ENCODE measurements at places on chromosomes 13 and 19.
A peak's percentile ranks its signal among the peaks of the same experiment; 100 is the strongest.

- H3K4me3 ChIP-seq = no peak overlapping the region
- H3K36me3 ChIP-seq = no peaks in the 10 kb centered on the region
- no peak overlapping the region for H3K27ac ChIP-seq
- no peaks in the 10 kb centered on the region for H3K27me3 ChIP-seq
These were observed 71.3 kb downstream of the KLF12 start for GRCh38 chr13:74062933-74063332.

- H3K4me1 ChIP-seq = no peaks in the 10 kb centered on the region
- H3K4me3 ChIP-seq = no peak overlapping the region
- no peak for DNase-seq
- H3K27me3 ChIP-seq = no peaks in the 10 kb centered on the region
These were observed 14.4 kb upstream of the CYP2B6 start for GRCh38 chr19:40976724-40977123.

GRCh38 chr19:38323291-38323690 is 3.6 kb downstream of the KCNK6 start:
- H3K36me3 ChIP-seq = no peaks in the 10 kb centered on the region
- no peak overlapping the region for H3K27ac ChIP-seq
- H3K27me3 ChIP-seq = no peaks in the 10 kb centered on the region
- DNase-seq = no peak
- peaks cover 13% of the 10 kb centered on the region for H3K4me1 ChIP-seq

- no peaks in the 10 kb centered on the region for H3K36me3 ChIP-seq
- H3K4me1 ChIP-seq = no peaks in the 10 kb centered on the region
- no peak for DNase-seq
These were observed 164.9 kb downstream of the DLEU7 start for GRCh38 chr13:50678464-50679162.

DNA sequence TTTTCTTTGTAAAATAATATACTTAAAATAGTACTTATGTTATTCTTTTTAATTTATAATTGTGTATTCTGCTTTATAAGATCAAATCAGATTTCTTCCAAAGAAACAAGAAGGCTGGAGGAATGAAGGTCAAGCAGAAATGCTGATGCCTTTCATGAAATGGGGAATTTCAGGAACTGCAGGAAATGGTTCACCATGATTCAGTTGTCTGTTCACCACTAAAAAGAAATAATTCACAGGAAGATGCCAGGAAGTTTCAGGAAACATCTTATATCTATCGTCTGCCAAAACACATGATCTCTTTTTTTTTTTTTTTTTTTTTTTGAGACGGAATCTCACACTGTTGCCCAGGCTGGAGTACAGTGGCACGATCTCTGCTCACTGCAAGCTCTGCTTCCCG is 15.7 kb upstream of the SCEL start:
- H3K27me3 ChIP-seq = no peaks in the 10 kb centered on the region
- no peak overlapping the region for H3K27ac ChIP-seq
- no peak overlapping the region for H3K4me3 ChIP-seq
- H3K36me3 ChIP-seq = no peaks in the 10 kb centered on the region
- H3K4me1 ChIP-seq = no peaks in the 10 kb centered on the region

DNA sequence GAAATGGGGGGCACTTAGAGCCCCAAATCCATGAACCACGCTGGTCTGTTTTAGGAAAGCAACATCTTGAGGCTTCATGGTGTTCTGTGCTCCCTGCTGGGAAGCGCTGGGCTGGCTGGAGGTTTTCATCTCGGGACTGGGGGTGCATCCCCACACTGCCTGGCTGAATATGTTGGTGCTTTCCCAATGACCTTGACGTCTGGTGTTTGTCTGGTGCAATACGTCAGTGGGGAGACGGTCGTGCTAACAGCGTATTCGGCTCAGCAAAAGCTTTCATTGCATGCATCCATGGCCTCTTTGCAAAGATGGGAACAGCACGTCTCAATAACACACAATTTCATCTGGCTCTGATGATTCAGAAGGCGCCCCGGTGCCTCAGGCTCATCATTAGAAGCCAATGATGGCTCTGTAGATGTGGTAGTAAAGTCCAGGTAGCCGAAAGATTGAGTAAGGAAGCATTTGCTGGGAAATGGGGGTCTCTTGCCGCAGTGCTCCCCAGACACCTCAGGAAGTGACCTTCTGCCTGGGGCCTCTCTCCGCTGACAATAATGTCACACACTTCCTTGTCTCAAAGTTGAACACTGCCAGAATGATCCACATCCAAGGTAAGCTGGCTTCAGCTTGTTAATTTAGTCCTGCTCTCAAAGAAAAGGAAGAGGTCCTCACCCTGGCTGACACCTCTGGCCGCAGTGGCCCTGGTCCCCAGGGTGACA is 97.7 kb downstream of the ING1 start:
- no peak for DNase-seq
- no peak overlapping the region for H3K4me3 ChIP-seq
- H3K36me3 ChIP-seq = no peaks in the 10 kb centered on the region
- H3K4me1 ChIP-seq = no peaks in the 10 kb centered on the region

GRCh38 chr19:52991484-52991883 is 22.2 kb upstream of the ERVV-1 start:
- H3K4me1 ChIP-seq = peaks cover 2% of the 10 kb centered on the region
- H3K27ac ChIP-seq = no peak overlapping the region
- no peak overlapping the region for H3K4me3 ChIP-seq
- H3K36me3 ChIP-seq = no peaks in the 10 kb centered on the region
- no peak for DNase-seq

- no peak overlapping the region for H3K4me3 ChIP-seq
- no peaks in the 10 kb centered on the region for H3K4me1 ChIP-seq
- DNase-seq = no peak
- H3K27me3 ChIP-seq = no peaks in the 10 kb centered on the region
- H3K27ac ChIP-seq = no peak overlapping the region
These were observed 25.9 kb upstream of the OR10H2 start for GRCh38 chr19:15701757-15702533.

GRCh38 chr13:97884707-97885468 is 68.6 kb upstream of the IPO5 start:
- no peaks in the 10 kb centered on the region for H3K4me1 ChIP-seq
- H3K36me3 ChIP-seq = no peaks in the 10 kb centered on the region
- no peak overlapping the region for H3K4me3 ChIP-seq
- H3K27ac ChIP-seq = no peak overlapping the region
- DNase-seq = no peak

DNA sequence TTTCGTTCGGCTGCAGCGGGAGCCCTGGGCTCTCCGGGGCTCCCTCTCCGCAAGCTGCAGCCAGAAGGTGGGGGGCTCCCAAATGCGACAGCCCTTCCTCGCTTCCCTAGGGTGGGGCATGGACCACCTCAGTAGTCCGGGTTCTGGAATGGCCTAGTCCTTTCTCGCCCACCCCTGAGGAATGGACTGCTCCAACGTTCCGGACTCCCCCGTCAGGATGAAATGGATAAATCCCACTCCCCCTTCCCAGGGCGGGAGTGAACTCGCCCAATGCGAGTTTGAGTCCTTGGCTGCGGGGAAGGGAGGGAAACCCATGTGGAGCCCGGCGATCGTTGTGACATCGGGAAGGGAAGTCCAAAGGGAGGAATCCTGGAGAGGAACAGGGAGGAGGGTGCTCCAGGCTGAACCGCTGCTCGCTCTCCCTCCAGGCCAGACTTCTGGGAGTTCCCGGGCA is 5.5 kb downstream of the HRC start:
- peaks cover 4% of the 10 kb centered on the region for H3K4me1 ChIP-seq
- H3K27ac ChIP-seq = peak overlapping the region; percentile 33

GRCh38 chr19:49427855-49428546 is 2.8 kb downstream of the GFY start:
- H3K4me3 ChIP-seq = no peak overlapping the region
- peaks cover 1% of the 10 kb centered on the region for H3K4me1 ChIP-seq
- H3K27me3 ChIP-seq = peaks cover 13% of the 10 kb centered on the region
- no peaks in the 10 kb centered on the region for H3K36me3 ChIP-seq
- no peak overlapping the region for H3K27ac ChIP-seq
- no peak for DNase-seq

DNA sequence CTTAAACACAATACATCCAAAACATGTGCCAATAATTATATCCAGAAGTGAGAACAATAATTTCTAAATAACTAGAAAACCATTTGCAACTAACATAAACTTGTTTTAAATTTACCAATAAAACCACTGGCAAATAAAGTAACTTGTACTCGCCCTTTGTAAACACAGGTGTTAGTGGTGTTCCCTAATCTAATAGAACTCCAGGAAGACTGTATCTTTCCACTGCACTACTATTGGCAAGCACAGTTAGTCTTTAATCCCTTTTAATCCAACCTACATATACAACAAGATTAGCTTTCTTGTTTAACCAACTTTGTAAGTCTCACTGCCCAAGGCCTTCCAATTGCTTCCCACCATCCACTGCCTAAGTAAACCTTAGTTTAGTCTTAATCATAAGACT is 79.5 kb downstream of the PCDH9 start:
- no peak overlapping the region for H3K27ac ChIP-seq
- H3K4me1 ChIP-seq = no peaks in the 10 kb centered on the region
- DNase-seq = no peak
- H3K4me3 ChIP-seq = no peak overlapping the region
- no peaks in the 10 kb centered on the region for H3K27me3 ChIP-seq
- H3K36me3 ChIP-seq = no peaks in the 10 kb centered on the region

- no peak for DNase-seq
- no peak overlapping the region for H3K27ac ChIP-seq
- no peaks in the 10 kb centered on the region for H3K4me1 ChIP-seq
- no peaks in the 10 kb centered on the region for H3K27me3 ChIP-seq
- no peaks in the 10 kb centered on the region for H3K36me3 ChIP-seq
- H3K4me3 ChIP-seq = no peak overlapping the region
These were observed 10.4 kb upstream of the RASA3 start for GRCh38 chr13:114142640-114143490.

DNA sequence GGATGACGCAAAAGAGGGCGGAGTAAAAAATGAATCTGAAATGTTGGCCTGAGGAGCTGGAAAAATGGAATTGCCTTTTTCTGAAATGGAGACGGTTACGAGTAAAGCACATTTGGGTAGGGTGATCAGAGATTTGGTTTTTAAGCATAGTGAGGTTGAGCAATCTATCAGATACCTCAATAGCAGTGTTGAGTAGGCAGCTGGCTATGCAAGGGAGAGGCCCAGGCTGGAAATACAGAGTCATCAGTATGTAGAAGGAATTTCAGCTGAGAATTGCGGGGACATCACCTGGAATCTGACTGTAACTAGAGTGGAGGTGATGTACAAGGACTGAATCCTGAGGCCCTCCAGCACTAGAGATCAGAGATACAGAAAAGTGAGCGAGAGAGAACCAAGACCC is 224.8 kb downstream of the LMO7 start:
- no peaks in the 10 kb centered on the region for H3K36me3 ChIP-seq
- DNase-seq = no peak
- no peak overlapping the region for H3K27ac ChIP-seq
- H3K27me3 ChIP-seq = no peaks in the 10 kb centered on the region
- no peak overlapping the region for H3K4me3 ChIP-seq

GRCh38 chr19:35205733-35206323 is 22.7 kb downstream of the FAM187B start:
- DNase-seq = no peak
- H3K4me3 ChIP-seq = no peak overlapping the region

- H3K4me3 ChIP-seq = no peak overlapping the region
- no peak overlapping the region for H3K27ac ChIP-seq
- no peak for DNase-seq
These were observed 28.7 kb upstream of the LMO7 start for GRCh38 chr13:75607447-75607846.

GRCh38 chr19:39841041-39841440 is 5.1 kb downstream of the FBL start:
- no peak overlapping the region for H3K27ac ChIP-seq
- H3K4me3 ChIP-seq = no peak overlapping the region
- DNase-seq = no peak
- H3K36me3 ChIP-seq = no peaks in the 10 kb centered on the region
- no peaks in the 10 kb centered on the region for H3K27me3 ChIP-seq

DNA sequence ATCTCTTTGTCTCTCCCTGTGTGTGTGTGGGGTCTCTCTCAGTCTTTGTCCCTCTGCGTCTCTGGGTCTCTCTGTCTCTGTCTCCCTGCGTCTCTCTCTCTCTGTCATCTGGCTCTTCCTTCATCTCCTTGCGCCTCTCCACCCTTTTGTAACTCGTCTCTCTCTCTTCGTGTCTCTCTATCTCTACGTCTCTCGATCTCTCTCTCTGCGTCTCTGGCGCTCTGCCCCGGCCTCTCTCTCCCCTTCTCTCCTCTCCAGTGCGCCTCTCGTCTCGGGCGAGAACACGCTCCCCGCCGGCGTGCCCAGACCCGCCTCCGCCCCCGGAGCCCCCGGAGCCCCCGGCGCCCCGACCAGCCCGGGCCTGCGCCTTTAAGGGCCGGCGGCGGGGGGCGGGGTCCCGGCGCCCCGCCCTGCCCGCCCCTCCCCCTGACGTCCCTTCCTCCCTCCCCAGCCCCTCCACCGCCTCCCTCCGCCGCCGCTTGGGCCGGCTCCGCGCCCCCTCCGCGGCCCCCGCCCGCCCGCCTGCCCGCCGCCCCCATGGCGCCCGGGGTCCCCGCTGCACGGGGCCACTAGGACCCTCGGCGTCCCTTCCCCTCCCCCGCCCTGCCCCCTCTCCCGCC is at the start of gene MARK4:
TSS of gene MARK4 (plus strand) at position 440 of the 620 bp plus-strand sequence. CDS start 318 bp downstream, outside the sequence.
- peak within 1 kb of the TSS; percentile 79 for H3K27ac ChIP-seq
- no peaks in the 10 kb centered on the region for H3K27me3 ChIP-seq
- peaks cover 11% of the 10 kb centered on the region for H3K4me1 ChIP-seq
- no peaks in the 10 kb centered on the region for H3K36me3 ChIP-seq

DNA sequence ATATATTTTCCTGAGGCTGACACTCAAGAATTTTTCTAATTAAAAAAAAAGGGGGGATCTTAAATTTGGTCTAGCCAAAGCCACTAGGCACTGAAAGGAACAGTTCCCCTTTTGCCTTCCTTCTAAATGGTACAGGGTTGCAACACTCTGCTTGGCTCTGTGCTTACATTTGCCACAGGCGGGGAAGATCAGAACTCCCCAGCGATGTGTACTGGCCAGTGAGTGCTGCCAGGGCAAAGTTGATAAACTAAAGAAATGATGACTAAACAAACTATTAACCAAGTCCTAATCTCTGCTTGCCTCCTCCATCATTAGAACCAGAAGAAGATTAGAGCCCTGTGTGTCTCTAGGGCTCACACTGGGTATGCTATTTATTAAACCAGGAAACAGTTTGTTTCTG is 75.3 kb upstream of the SCEL start:
- no peaks in the 10 kb centered on the region for H3K4me1 ChIP-seq
- H3K27me3 ChIP-seq = no peaks in the 10 kb centered on the region
- no peak for DNase-seq
- no peaks in the 10 kb centered on the region for H3K36me3 ChIP-seq
- no peak overlapping the region for H3K4me3 ChIP-seq

GRCh38 chr19:14512406-14512961 is 5.7 kb downstream of the DNAJB1 start:
- no peaks in the 10 kb centered on the region for H3K36me3 ChIP-seq
- no peak overlapping the region for H3K27ac ChIP-seq
- peaks cover 16% of the 10 kb centered on the region for H3K4me1 ChIP-seq
- no peaks in the 10 kb centered on the region for H3K27me3 ChIP-seq

- no peak overlapping the region for H3K27ac ChIP-seq
- no peak overlapping the region for H3K4me3 ChIP-seq
- no peaks in the 10 kb centered on the region for H3K36me3 ChIP-seq
- no peaks in the 10 kb centered on the region for H3K4me1 ChIP-seq
- no peaks in the 10 kb centered on the region for H3K27me3 ChIP-seq
These were observed 168.8 kb upstream of the ZNF507 start for GRCh38 chr19:32176591-32176990.

- H3K4me1 ChIP-seq = no peaks in the 10 kb centered on the region
- no peaks in the 10 kb centered on the region for H3K36me3 ChIP-seq
- DNase-seq = no peak
- H3K27me3 ChIP-seq = no peaks in the 10 kb centered on the region
- H3K4me3 ChIP-seq = no peak overlapping the region
These were observed 24.8 kb downstream of the SIAH3 start for GRCh38 chr13:45826731-45827130.

All from ovary (tissue), 10 donors.